Omental fat pad (tissue), 4 donors: ENCODE measurements at places on chromosomes 16 and 17.

DNA sequence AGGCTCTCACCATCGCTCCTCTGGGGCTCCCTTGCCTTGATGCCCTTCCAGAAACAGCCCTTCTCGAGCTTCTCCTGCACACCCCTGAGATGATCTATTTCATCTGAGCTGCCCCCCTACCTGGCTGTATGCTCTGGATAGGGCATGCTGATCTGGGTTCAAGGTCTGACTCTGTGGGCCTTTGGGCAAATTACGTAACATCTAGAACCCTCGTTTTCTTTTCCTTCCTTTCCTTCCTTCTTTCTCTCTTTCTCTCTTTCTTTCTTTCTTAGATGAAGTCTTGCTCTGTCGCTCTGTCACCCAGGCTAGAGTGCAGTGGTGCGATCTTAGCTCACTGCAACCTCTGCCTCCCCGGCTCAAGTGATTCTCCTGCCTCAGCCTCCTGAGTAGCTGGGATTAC, 20.3 kb downstream of the TNS4 start:
- no peak for DNase-seq

DNA sequence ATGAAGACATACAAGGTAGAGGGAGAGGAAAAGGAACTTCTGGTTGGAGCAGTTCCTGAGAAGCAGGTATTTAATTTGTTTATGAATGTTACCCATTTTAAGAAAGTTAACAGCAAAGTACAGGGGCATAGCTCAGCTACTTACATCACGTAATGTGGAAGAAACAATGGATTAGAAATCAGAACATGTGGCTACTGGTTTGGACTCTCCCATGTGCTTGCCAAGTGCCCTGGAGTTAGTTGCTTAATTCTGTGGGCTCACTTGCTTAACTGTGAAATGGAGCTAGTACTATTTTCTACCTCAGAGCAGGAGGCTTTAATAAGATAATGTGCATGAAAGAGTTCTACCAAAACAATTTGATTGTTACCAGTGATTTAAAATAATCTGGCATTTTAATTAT, 27.3 kb downstream of the RSPRY1 start:
- no peak for DNase-seq

GRCh38 chr17:82238472-82239201, 9.8 kb downstream of the SLC16A3 start:
- no peak for DNase-seq

GRCh38 chr16:8194794-8195193, 395.5 kb downstream of the TMEM114 start:
- no peak for DNase-seq

GRCh38 chr17:76570877-76571471, 14.7 kb downstream of the ST6GALNAC2 start:
- DNase-seq: no peak

DNA sequence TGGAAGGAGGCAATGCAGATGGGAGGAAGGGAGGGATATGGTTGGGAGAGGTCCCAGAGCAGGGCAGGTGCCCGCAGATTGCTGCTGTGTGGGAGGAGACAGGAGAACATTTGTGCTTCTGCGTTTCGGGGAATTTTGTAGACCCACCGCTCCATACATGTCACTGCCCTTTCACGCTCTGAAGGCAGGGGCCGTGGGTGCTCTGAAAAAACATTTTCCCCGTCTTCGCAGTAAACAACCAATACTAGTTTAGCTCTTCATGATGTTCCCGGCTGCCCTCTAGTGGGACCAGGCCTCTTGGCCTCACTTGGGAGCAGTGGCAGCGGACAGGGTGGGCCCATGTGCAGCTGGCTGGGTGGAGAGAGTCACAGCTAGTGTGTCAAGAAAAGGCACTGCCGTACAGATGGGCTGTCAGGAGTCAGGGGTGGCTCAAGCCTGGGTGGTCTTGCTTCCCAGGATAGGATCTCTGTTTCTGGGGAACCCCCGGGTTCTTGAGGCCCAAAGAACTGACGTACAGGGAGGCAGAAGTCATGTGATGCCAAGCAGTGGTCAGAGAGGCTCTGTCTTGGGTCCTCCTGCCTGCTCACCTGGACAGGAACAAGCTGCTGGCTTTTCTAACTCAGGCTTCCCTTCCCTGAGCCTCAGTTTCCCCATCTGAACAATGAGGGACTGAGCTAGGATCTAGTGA, 46.5 kb upstream of the CPNE2 start:
- peak; percentile 30 for DNase-seq

DNA sequence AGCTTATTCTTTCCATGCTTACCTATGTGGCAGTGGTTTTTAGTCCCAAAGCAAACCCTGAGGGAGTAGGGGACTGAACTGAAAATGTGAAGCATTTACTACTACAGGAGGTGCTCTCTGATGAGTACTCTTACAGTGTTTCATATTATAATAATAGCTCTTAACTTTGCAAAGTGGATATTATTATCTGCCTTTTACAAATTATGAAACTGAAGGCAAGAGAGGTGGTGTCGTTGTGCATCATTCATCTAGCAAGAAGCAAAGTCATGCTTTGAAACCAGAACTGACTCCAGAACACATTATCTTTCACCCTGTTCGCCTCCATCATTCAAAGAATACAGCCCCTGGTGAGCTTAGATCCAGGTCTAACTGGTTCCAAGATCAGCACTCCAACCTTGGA, 8.2 kb upstream of the KCNH6 start:
- DNase-seq: no peak

DNA sequence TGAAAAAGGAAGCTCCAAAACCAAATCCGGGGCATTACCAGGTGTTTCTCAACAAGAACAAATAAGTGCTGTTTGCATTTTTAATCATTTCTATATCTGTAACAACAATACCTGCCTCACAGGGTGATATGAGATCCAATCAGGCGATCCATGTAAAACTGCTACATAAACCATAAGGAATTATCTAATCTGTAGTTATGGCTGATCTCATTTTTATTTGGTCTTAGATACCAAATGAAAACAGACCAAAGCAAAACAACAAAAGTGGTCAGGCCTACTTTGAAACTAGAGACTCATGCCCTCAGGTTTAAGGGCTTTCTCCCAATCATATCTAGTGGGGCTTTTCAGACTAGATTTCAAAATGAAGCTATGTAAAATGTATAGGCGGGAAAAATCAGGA, 28.3 kb downstream of the XPO6 start:
- DNase-seq: no peak

GRCh38 chr17:42378359-42378958, 9.8 kb downstream of the STAT3 start:
- no peak for DNase-seq

- no peak for DNase-seq
These were observed 392.5 kb downstream of the HS3ST3B1 start for GRCh38 chr17:14693382-14693781.

- DNase-seq: no peak
These were observed 28.6 kb upstream of the METRNL start for GRCh38 chr17:83050651-83051395.

DNA sequence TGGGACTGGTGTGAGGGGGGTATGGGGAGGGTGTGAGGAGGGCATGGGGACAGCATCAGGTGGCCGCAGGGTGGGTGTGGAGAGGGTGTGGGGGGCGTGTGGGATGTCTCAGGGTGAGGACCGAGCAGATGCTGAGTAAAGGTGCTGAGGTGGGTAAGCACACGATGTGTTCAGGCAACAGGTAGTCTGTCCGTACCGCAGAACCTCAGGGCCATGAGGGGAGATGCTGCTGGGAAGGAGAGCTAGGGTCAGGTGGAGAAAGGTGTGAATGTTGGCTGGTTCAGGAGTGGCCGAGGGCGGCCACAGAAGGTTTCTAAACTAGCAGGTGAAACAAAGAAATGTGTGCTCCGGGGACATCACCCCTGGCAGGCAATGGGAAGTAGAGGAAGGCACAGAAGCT, 80.0 kb upstream of the CDH5 start:
- DNase-seq: no peak

- DNase-seq: no peak
These were observed 4.4 kb downstream of the TBX2 start for GRCh38 chr17:61403801-61404662.

DNA sequence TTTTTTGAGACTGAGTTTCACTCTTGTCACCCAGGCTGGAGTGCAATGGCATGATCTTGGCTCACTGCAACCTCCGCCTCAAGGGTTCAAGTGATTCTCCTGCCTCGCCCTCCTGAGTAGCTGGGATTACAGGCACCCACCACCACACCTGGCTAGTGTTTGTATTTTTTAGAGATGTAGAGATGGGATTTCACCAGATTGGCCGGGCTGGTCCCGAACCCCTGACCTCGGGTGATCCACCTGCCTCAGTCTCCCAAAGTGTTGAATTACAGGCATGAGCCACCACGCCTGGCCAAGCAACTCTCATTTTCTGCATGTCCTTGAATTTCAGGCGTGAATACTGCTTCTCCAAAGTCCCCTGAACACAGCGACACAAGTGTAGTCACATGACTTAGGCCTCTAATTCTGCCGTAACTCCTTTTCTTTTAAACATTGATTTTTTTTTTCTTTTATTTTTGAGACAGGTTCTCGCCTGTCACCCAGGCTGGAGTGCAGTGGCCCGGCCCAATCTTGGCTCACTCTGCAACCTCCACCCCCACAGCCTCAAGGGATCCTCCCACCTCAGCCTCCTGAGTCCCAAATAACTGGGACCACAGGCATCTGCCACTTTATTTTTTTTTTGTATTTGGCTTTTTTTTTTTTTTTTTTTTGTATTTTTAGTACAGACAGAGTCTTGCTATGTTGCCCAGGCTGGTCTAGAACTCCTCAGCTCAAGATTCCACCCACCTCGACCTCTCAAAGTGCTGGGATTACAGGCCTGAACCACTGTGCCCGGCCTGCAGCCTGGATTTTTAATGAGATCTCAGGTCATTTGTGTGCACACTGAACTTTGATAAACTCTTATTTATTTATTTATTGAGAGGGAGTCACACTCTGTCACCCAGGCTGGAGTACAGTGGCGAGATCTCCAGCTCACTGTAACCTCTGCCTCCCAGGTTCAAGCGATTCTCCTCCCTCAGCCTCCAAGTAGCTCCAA, 124.6 kb downstream of the KCNJ18 start:
- DNase-seq: no peak

DNA sequence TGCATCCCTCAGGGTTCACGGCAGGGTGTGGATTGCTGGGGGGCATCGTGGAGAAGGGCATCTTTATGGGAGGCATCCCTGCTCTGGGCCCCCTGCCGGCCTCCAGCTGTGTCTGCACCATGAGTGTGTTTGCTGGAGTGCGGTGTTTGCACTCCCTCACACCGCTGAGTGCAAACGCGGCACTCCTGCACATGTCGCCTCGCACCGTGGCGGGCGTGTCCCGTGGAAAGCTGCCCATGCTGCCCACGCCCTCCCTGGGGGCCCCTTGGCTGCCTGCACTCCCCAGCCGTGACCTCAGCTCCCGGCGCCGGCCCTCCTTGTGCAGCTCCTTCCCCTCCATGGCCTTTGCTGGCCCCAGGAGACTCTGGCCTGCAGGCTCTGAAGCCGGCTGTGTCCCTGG, 74.6 kb upstream of the ZNF750 start:
- DNase-seq: no peak

DNA sequence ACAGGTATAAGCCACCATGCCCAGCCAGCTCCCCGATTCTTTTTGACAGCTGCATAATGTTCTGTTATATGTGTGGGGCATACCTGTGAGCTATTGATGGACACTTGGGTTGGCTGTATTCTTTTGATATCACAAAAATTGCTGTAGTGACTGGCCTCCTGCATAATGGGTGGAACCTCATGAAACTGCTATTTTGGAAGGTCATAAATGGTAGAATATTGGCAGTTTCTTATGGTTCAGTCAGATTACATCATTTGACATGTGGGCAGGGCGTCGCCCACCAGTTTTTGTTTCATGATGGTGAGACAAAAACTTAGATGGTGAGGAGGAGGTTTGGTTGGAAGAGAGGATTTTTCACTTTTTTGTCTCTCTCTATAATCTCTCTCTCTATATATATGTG, 26.7 kb upstream of the POLR3E start:
- no peak for DNase-seq

- DNase-seq: no peak
These were observed 281.3 kb downstream of the IRF8 start for GRCh38 chr16:86180244-86180643.

- DNase-seq: no peak
These were observed 183.3 kb downstream of the LGALS9B start for GRCh38 chr17:20284022-20284421.
